Stimulated activated CD4-positive, alpha-beta T cell treated with anti-CD3 and anti-CD28 coated beads, Interleukin-1b, Interleukin-23, amount 100 ng/mL, for 1 hour (primary cell): ENCODE measurements at places on chromosomes 12 and 14.

- DNase-seq, result no peak
Measured at GRCh38 chr12:72586456-72586855, 314.3 kb downstream of the TRHDE start.

DNA sequence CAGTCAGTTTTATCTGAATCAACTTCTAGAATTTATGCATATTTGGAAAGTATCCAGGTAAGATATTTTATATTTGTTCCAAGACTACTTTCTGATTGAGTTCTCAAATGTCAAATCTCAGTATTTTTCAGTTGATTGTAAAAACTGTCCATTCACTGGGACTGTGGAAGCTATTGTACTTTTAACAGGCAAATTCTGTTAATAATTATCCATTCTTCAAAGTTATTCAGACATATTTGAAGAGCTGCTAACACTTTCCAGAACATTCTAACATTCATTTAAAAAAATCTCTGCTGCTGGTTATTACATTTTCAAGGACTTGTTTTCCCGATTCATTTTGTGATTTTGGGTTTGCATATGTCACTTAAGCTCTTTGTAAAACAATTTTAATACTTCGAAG is 59.7 kb downstream of the PIK3C2G start:
- DNase-seq, result no peak

DNA sequence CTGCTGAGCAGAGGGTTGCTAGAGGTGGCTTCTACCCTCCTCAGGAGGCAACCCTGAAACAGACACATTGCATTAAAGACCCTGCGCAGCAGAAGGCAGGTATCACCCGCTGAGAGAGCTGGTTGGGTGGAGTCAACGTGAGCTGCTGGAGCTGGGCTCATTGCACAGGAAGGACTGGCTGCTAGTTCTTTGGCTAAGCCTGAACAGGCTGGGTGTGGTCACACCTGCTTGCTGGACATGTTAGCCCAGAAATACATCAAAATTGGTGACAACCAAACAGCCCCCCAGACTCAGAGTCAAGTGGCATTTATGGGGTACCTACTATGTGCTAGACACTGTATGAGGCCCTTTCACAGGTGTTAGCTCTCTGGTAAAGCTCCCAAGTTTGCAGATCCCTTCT is 33.8 kb upstream of the IRF2BPL start:
- no peak for DNase-seq

GRCh38 chr12:42010257-42010656 is 134.4 kb downstream of the GXYLT1 start:
- DNase-seq, result no peak

DNA sequence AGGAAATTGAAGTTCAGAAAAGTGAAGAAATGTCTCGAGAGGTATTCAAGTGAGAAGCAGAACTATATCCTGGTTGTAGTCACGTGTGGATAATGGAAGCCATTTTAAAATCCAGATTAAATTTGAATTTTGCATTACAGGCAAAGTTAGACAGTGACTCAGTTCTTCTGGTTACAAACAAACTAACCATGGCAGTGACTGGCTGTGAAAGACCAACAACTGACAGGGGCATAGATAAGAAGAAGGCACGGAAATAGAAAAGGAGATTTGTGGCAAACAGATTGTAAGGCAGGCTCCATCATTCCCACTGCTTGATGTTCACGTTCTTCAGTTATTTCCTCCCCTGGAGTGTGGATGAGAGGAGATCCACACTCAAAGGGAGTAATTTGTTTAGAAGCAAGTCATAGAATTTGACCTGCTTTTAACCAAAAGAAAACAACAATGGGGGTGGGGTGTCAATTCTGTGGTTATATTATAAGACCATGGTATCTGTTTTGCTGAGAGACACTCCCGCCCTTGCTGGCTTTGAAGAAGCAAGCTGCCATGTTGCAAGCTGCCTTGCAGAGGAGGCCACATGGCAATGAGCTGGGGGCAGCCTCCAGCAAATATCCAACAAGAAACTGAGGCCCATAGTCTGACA is 795.3 kb downstream of the VRK1 start:
- DNase-seq, result no peak

DNA sequence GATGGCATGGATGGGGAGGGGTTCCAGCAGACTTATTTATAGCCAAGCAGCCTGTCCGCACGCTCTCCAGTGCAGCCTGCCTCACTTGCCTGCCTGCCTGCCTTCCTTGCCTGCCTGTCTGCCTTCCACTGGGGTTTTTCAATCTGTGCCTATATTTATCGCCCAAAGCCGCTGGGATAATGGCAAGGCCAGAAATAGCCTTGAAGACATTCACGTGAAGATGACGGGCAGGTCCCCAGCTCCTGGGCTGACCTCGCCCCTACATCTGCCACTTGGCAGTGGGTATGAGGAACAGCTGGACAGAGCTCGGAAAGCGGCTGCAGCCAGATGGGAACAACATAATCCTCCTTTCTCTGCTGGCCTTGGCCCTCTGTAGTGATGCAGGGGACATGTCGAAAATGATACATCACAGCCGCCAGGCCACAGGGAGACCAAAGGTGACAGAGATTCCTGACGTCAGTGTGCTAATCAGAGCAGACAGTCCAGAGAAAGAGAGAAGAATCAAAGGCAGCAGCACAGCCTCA is 53.3 kb downstream of the PITPNM2 start:
- no peak for DNase-seq
